ENCODE measurements at places on chromosomes 16 and 17.

DNA sequence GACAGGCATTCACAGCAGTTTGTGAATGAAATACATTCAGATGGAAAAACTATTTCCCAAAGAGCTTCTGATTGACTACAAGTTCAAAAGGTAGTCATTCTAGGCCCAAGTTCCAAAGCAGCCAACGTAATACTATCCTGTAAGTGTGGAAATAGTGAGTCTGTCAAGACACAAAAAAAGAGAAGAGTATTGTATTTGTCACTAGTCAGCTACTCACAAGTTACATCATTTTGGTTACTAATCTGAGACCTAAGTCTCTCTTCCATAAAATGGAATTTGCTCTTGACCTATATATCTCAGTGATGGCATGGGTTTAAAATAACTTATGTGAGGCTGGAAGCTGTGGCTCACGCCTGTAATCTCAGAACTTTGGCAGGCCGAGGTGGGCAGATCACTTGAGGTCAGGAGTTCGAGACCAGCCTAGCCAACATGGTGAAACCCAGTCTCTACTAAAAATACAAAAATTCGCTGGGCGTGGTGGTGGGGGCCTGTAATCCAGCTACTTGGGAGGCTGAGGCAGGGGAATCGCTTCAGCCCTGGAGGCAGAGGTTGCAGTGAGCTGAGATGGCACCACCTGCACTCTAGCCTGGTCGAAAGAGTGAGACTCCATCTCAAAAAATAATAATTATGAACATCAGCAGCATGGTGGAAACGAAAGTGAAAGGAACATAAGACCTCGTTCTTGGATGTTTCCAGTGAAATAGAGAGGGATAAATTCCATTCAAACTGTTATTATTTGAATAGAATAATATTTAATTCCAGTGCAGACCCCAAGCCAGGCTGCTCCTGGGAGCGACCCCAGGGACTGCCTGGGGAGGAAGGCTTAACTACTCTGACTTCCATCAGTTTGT is 2.9 kb downstream of the CMC2 start:
- no peak for DNase-seq

GRCh38 chr16:27226976-27227705 is 23.8 kb downstream of the KDM8 start:
- DNase-seq, result no peak

- DNase-seq, result no peak
Measured at GRCh38 chr17:2445638-2446037, 44.8 kb upstream of the MNT start.

GRCh38 chr16:52074133-52074532 is 472.8 kb downstream of the TOX3 start:
- no peak for DNase-seq

DNA sequence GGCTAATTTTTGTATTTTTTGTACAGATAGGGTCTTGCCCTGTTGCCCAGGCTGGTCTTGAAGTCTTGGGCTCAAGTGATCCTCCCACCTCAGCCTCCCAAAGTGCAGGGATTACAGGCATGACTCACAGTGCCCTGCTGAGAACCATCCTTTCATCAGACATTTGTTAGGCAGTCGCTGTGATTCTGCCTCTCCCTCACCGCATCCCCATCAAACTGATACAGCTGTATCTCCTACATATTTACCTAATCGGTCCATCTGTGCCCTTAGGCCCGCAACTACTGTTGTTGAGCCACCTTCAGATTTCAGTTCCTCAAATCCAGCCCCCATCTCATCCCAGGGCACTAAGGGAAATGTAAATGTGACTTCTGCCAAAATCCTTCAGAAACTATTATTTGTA is 2.0 kb upstream of the SLC43A2 start:
- DNase-seq, result no peak

DNA sequence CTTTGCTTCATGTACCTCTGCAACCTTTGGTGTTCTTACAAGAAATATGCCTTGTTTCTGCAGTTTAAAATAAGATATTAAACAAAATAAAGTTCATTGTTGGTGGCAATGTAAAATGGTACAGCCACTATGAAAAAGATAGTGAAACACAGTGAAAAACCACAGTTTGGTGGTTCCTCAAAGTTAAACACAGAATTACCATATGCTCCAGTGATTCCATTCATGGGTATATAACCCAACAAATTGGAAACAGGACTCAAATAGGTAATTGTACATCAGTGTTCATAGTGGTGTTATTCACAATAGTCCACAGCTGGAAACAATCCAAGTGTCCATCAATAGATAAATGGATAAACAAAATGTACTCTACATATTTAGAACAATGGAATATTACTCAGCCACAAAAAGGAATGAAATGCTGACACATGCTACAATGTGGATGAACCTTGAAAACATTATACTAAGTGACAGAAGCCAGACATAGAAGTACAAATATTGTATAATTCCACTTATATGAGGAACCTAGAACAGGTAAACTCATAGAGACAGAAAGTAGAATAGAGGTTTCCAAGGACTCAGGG is 49.2 kb downstream of the CUEDC1 start:
- no peak for DNase-seq

GRCh38 chr17:601244-601925 is 113.3 kb downstream of the VPS53 start:
- no peak for DNase-seq

DNA sequence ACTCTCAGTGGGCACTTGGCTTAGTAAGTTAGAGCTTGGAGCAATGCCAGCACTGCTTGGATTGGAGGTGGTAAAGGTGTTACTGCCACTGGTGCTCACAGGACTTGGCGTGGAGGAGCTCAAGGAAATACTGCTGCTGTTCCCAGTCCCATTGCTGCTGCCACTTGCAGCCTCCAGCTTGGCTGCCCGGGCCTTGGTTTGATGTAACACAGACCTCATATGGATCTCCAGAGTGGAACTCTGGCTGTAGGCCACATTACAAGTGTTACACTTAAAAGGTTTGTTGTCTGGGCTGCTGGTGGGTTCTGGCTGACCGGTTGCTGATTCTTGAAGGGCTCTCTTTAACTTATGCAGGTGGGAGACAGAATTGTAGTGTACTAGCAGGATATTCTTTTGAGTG is 250.3 kb downstream of the ZFHX3 start:
- DNase-seq, result no peak

DNA sequence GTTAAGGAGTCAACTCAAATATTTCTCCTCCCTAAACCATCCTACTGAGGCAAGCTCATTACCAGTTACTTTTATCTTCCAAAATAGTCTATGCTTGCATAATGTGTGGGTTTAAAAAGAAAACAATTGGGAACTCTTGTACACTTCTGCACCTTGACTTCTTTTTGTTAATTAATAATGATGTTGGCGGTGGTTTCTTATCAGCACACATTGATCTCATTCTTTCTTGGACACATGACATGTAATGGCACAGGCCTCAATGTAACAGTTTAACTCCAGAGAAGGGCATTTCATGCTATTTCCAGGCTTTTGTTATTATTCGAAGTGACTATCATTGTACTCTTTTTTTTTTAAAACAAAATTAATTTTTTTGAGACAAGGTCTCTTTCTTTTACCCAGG is 7.8 kb downstream of the PLCG2 start:
- no peak for DNase-seq

GRCh38 chr17:15090533-15090932 is 174.6 kb downstream of the PMP22 start:
- DNase-seq, result no peak

GRCh38 chr17:20010099-20010863 is 1.1 kb downstream of the SPECC1 start:
- peak; percentile 25 for DNase-seq

- peak; percentile 67 for DNase-seq
Measured at GRCh38 chr17:9644910-9645751, at the start of gene USP43. USP43 (plus strand) TSS chr17:9645517; CDS start chr17:9645633, 116 bp downstream.

DNA sequence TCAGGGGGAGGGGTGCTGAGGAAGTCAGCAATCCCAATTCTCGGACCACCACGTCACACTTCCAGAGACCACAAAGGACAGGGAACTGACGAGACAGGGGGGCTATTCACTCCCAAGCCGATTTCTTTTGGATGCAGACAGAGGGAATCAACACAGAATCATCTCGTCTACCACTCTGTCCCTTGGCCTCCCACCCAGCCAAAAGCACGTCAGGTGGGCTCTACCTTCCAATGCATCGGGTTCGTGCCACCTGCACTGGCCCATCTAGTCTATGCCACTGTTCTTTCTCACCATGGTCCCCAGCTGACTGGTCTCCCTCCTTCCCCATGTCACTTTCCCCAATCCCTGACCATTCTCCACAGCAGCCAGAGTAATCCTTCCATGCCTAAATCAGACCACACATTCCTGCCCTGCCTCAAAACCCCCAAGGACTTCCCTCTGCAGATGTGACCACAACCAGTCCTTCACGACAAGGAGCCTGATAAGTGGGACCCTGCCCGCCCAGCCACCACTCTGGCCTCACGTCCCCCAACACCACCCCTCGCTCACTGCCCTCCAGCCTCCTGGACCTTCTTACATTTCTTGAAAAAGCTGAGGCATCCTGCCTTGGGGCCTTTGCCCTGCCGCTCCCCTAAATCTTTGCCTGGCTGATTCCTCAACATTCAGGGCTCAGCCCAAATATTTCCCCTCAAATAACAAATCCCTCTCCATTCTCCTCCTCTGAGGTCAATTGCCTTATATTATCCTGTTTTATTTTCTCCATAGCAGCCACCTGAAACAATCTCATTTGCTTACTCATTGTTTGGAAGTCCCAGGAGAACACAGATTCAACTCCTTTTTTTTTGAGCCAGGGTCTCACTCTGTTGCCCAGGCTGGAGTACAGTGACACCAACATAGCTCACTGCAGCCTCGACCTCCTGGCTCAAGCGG is 70.4 kb downstream of the IL21R start:
- DNase-seq, result no peak

DNA sequence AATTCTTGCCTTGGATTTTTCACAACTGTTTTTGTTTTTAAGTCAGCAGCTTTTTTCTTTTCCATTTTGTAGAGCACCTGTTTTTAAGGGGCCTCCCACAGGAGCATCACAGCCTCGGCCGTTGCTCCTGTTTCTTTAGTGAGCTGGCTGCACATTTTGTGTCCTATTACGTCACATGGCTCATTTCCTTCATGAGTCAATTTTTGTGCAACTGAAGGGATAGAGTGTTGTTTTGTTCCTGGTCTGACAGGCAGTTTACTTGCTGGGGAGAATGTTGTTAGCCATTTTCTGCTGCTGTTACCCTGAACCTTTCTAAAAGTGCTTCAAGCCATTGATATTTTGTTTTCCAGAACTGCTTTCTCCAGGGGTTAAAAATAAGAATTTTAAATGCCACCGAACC is 45.0 kb upstream of the CRISPLD2 start:
- DNase-seq, result no peak

DNA sequence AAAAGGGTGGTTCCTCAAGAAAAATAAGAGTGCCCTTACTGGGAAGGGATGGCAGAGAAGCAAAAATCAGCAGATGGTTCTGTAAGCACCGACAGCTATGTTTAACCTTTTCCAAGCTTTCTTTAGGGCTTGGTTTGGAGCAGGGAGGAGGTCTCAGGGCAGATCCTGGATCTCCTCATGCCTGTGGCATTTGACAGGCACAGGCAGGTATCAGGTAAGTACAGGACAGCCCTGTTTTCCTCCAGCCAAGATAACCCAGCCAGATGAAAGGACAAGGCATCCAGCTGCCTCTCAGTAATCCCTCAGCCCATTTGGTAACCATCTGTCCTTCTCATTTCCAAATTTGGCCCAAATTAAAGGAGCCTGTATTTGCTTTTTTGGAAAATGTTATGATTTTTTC is 141.5 kb downstream of the TOX3 start:
- no peak for DNase-seq

DNA sequence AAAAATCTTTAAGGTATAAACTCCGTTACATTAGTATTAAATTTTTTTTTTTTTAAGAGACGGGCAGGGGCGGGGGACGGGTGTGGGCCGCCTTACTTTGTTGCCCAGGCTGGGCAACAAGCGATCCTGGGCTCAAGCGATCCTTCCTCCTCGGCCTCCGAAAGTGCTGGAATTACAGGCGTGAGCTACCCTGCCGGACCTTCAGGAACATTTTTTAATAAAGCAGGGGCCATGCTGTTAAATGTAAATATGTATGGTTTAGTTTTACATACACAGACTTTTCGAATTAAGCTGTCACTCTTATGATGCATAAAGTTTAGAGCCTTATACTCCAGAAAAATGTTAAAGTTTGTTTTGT is 2.4 kb downstream of the PPM1D start:
- no peak for DNase-seq

- peak; percentile 100 for DNase-seq
Measured at GRCh38 chr17:44968225-44969143, at the start of gene C1QL1. C1QL1 (minus strand) TSS chr17:44968303; CDS start chr17:44968048, 255 bp downstream.

- DNase-seq, result no peak
Measured at GRCh38 chr16:24890746-24891145, 45.0 kb downstream of the SLC5A11 start.

GRCh38 chr16:12519986-12520385 is 283.7 kb downstream of the CPPED1 start:
- no peak for DNase-seq

- DNase-seq, result no peak
Measured at GRCh38 chr16:49923411-49923810, 67.5 kb upstream of the ZNF423 start.

DNA sequence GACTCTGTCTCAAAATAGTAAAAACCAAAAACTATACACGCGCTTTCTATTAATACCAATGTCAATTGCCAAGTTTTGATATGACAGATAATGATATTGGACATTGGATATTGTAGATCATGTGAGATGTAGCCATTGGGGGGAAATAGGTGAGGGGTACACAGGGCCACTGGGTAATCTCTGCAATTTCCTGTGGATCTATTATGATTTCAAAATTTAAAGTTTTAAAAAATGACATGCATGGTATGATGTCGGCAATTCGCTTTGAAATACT is 266.0 kb downstream of the PARN start:
- DNase-seq, result no peak
